CMK (cell line): ENCODE measurements at places on chromosomes 12 and 14.
A peak's percentile ranks its signal among the peaks of the same experiment; 100 is the strongest.

GRCh38 chr14:65019944-65020566, 33.4 kb downstream of the FNTB start:
- DNase-seq = peak; percentile 41

GRCh38 chr12:15664491-15664890, 124.7 kb downstream of the EPS8 start:
- DNase-seq = no peak

GRCh38 chr12:5437589-5437988, 5.7 kb downstream of the NTF3 start:
- DNase-seq = no peak

DNA sequence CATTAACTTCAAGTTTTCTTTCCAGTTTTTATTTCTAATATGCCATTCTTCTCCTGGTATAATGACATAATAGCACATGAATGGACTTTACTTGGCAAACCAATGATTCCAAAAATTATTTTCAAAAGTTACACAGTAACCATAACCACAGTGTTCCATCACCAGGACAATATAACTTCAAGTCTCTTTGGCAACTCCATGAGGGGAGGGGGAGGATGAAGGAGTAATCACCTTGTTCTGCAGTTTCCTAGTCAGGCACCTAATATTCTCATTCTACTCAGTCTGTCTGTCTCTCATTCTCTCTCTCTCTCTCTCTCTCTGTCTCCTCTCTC, 66.6 kb downstream of the BTG1 start:
- no peak for DNase-seq

DNA sequence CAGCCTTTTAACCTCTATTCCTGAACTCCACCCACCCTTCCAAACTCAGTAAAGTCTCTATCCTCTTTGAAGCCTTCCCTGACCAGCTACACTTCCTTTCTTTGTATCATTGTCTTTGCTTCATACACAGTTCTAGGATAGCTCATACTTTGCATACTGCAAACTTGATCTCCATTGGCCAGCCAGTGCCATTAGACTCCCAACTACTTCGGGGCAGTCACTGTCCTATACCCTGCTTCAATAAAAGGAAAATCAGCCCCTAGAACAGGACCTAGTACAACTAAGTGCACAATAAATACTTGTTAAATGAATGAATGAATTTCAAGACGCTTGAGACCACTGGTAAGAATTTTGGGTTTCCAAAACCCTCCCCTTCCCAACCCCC, 521 bp upstream of the PIP4K2C start:
- DNase-seq = no peak

- no peak for DNase-seq
These were observed 153.6 kb upstream of the C14orf180 start for GRCh38 chr14:104425763-104426646.

- no peak for DNase-seq
These were observed 102.5 kb upstream of the PRICKLE1 start for GRCh38 chr12:42691991-42692557.

DNA sequence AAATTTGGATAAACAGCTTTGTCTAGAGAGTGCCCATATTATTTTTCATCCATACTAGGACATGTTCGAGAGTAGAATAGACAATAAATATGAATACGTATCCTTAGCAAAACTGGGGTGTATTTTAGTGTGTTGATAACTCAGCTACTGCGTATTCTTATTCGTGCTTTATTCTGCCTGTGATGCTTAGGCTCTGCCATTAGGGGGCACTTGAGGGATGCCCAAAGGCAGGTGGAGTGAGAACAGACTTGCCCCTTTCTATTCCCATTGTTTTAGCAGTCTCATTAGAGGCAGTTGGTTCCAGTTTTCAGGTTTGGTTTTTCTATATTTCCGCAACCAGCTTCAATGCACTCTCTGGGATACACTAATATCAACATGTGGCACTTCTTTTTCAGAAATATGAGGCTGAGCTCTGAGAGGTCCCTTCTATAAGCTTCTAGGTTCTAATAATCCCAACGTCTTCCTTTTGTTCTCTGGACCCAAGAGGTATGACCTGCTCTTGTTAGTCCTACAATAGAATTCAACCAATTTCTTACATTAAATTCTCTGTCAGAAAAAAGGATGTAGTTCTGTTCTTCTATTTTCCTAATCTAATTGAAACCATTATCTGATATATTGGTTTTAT, 985.7 kb upstream of the FBXO33 start:
- DNase-seq = no peak

DNA sequence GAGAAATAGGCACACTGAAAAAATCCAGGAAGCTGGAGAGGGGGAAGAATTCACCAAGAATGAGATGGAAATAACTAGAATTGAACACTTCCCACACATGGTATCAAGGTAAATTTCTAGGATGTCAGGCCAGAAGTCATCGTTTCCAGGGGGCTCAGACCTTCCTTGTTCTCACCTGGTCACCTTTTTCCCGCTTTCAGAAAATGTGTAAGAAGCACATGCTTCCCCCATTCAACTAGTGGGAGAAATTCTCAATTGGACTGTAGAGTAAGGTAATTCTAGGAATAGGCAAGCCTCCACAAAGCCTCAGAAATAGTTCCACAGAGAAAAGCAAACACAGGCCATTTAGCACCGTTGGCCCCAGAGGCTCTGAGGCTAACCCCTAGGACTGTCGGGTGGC, 2.8 kb upstream of the PTMS start:
- no peak for DNase-seq

DNA sequence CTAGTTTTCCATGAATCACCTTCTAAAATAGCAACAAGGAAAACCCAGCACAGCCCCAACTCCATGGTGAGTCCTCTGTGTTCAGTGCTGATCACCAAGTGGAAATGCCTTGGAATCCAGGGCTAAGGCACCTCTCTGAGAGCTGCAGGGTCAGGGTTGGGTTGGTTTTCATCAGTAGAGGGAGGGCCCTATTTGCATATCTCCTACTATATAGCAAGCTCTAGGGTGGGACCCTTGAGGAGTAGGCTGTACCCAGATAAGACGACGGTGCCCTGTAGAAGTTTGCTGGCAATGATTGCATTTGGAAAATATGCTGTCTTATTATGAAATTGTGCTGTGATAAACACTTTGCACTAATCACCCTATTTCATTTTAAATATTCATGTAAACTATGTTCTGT, 1011.8 kb downstream of the TMEM121 start:
- DNase-seq = no peak

DNA sequence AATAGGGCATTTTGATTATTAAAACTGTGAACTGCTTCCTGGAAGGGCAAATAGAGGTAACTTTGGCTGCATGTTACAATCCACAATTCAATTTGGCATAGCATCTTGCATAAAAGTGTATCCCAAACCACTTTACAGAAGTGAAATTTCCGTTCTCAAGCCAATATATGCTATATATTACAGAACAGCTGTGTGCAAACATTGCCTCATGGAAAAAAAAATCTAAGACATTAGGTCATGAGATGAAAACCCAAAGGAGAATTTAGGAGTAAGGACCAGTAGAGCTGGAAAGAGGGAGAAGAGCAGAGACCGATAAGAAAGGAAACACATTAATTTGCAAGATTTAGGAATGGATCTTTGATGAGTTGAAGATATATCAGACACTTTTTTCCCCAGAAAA, 239.2 kb downstream of the PAX9 start:
- DNase-seq = no peak

DNA sequence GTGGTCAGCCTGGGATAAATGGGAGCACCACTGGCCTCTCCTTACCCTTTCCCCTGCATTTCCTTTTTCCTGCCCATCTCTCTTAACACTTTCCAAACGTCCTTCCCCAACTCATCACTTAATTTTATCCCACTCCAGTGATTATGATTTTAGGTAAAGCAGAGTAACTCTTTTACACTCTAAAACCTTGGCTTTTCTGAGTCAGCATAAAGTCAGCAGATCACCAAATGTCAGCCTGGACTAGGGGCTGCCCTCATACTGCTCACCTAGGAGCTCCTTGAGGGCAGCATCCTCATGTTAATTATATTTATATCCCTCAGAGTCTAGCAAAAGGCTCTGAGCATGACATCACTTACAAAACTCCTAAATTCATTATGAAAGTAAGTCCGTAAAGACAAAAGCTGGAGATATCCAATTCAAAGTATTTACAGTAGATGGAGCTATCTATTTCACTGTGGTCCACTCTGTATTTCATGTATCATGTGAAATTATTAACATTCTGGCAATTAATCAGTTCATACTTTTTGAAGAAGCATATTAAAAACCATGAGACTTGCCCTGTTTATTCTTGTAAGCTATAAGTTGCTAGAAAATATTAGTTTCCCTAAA, 17.0 kb upstream of the DICER1 start:
- no peak for DNase-seq

DNA sequence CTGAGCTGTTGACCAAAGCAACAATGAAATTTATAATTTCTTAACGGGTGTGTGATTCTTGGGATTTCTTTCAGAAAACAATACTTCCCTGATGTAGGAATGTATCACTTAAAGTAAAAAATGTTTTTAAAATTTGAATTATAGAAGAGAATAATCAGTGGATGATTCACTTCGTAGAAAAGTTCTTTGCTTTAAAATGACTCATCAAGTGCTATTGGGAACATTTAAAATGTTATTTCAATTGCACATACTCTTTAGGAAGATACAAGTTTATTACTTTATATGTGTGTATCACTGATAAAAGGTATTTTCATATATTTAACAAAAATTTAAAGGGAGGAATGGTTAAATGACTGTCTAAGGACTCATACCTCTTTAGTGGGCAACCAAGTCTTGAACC, 155.3 kb downstream of the PDE3A start:
- no peak for DNase-seq

GRCh38 chr14:77098529-77099353, 683 bp downstream of the CIPC start:
- no peak for DNase-seq

DNA sequence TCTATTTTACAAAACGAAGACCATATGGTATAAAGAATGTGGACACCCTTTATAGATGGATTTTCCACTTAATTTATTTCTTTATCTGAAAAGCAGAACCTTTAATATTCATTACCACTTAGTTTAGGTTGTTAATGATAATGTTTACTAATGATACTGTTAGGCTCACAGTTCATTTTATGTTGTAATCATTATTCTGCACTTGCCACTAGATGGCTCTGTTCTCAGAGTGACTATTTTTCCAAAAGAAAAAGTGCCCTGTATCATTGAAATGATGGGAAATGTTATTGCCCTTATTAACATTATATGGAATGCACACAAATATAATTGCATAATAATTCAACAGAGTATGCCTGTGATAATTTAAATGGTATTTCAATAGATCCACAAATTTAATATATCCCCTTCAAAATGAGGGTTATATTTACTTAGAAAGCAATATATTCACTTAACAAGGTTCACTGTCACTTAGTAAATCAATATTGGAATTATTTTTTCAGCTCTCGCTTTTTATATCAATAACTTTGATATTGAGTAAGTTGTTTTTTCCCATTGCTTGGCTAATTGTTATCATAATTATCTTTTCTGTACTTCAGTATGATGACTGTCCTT, 95.7 kb downstream of the PDE3A start:
- DNase-seq = no peak

DNA sequence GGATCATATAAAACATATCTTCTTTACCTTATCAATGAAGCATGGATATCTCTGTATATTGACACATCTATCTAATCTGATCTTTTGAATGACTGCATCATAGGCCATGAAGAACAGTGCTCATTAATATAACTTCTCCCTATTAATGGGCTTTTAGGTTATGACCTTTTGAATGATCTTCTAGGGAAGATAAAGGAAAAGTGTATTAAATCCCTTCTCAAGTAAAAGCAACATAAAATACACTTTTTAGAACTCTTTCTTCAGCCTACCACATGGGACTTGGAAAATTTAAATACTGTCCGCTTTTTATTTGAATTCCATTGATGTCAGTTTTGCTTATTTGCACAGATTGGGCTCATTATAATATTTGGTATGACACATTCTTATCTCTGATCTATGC, 425.4 kb downstream of the MED13L start:
- no peak for DNase-seq

DNA sequence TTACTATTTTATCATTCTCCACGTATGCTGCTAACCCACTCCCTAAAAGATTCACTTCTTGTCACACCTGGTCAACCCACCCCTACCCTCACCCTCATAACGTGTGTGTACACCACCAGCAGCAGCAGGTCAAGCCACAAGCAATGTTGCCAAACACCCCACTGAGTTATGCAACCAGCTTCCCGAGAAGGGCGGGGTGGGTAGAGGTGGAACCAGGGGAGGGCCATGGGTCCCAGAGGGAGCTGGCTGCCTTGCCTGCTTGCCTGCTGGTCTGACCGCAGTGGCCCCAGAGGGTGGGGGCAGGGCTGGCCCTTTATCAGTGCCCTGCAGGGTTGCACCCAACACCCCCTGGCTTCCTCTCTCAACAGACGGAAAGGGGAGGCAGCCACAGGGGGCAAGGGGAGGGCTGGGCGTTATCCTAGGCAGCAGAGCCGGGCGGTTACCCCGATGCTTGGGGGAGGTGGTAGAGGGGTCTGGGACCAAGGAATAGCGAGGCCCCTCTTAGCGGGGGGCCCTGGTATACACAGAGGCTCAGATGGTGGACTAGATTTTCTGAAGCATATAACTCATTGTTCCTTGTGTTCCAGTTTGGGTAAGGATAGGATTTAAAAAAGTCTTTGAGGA, 3.5 kb upstream of the NFE2 start:
- DNase-seq = peak; percentile 98

GRCh38 chr14:93153121-93153520, 31.6 kb downstream of the MOAP1 start:
- DNase-seq = no peak

- DNase-seq = no peak
These were observed 157.2 kb upstream of the PRKD1 start for GRCh38 chr14:30084811-30085210.

GRCh38 chr12:109239179-109239578, 69.9 kb downstream of the FOXN4 start:
- DNase-seq = no peak

DNA sequence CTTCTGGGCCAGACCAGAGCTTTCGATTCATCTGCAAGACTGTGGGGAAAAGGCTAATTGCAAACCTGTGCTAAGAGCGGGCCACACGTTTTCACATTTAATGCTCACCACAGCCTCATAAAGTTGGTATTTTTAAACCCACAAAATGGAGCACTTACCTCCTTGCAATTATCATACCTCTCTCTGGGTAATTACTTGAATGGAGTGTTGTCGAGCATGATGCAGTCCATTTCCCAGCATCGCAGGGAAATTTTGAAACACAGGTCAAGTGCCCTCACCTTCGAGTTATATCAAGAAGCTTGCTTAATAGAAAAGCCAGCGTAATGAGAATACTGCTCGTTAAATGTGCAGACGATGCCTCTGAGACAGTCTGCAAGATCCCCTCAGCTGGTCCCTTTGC, 8.8 kb upstream of the IFI27L2 start:
- no peak for DNase-seq

DNA sequence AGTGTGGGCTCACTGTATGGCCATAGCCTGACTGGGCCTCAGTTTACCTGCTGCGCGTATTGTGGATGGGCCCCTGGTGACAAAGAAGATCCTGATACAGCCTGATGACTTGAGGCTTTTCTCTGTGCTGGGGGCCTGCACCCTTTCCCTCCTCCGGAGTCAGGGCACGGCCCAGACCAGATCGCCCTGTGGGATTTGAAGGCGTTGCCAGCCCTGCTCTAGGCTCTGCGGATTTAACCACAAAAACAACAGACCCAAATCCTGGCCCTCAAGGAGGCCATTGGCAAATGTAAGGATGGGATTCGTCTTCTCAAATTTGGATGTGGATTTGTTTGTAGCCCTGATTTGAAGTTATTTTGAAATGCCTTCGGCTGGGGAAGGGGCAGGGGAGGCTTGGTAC, 195.8 kb downstream of the TSPAN9 start:
- no peak for DNase-seq
